Urinary bladder (tissue), 4 donors: ENCODE measurements at places on chromosomes 6 and 20. TPM values are rescaled to one million over a fixed set of nuclear protein-coding genes. Genes with fewer than 3 reads are reported as not detected.

The ZNF217 gene
- 30.2 TPM for total RNA-seq

The RING1 gene
- 19.1 TPM for total RNA-seq

The C6orf58 gene
- total RNA-seq = not detected

The OR2H2 gene
- not detected for total RNA-seq

The CD83 gene
- 16.9 TPM for total RNA-seq

The MAFB gene
- total RNA-seq = 9.1 TPM
